GM12891 (cell line): ENCODE measurements at places on chromosomes 1 and 21.

- no peak for DNase-seq
These were observed 32.2 kb downstream of the ETS2 start for GRCh38 chr21:38837806-38838461.

- no peak for DNase-seq
These were observed 151.3 kb downstream of the ADGRL4 start for GRCh38 chr1:78855258-78855657.

- no peak for DNase-seq
These were observed 14.1 kb downstream of the VANGL1 start for GRCh38 chr1:115655916-115656315.

DNA sequence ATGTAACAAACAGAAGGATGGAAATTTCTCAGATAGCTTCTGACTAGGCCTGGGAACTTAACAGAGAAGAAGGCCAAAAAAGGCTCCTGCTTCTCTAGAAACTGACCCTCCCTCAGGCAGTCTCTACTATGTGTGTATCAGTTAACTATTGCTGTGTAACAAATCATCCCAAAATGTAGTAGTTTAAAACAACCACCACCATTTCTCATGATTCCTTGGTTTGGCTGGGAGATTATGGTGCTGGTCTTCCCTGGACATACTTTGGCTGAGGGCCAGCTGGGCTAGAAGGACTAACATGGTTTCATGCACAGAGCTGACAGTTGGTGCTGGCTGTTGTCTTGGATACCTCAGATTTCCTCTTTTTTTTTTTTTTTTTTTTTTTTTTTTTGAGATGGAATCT, 26.2 kb upstream of the CNN3 start:
- no peak for DNase-seq

DNA sequence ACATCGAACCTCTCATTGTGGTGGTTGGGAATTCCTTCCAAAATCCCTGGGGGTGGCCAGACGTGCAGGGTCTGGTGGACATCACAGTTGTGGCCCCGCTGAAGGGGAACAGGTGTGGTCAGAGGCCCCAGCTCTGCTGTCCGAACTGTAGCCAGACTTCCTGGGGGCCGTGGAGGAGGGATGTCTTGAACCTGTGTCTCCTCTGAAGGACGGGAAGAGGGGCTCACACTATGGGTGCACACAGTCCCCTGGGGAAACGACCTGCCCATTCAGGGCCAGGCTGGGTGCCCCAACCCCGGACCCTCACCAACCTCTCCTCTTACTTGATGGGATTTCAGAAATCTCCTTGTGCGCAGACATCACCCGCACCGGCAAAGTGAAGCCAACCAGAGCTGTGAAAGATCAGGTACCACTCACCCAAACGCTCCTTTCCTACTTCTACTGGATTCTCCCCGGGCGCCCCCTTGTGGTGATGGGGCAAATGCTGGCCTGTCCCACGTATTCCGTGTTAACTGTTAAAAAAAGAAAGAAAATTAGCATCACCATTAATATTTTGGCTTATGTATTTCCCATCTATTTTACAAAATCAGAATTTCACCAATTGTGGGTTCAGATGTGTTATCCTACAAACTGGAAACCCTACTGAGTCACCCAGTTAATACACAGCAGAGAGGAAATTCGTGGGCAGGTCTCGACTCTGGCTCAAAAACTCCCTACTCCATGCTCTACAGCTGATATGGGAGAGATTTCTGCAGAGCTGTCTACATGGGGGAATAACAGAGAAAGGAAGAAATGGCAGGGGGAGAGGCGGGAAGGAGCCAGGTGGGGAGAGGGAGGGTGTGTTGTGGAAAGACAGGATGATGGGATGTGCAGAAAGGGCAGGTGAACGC, 28.1 kb downstream of the PADI4 start:
- DNase-seq: peak; percentile 42

GRCh38 chr1:11704691-11705475, 13.4 kb downstream of the DRAXIN start:
- no peak for DNase-seq

DNA sequence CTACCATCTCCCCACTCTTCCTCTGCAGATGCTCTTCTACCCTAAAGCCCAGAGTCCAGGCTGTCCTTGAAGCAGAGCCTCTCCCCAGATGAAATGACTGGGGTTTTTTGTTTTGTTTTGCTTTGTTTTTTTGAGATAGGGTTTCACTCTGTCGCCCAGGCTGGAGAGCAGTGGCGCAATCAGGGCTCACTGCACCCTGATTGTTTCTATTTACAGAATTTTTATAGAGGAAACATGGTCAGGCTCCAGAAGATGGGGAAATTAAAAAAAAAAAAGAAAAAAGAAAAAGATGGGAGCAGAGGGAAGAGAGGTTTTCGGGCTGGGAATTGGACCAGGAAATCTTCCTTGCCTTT, 43.7 kb upstream of the ZNF281 start:
- no peak for DNase-seq
